HFFc6 (cell line): ENCODE measurements at places on chromosomes 16 and 17. TPM values are rescaled to one million over a fixed set of nuclear protein-coding genes. Genes with fewer than 3 reads are reported as not detected.

TPSAB1 gene
- not detected in 3 replicates for total RNA-seq

SPATA22 gene
- total RNA-seq = not detected in 3 replicates

CCDC40 gene
- total RNA-seq = 1.8 to 4.8 TPM (median 3.4 TPM) in 3 replicates

EVI2A gene
- 1.1 to 1.5 TPM (median 1.3 TPM) in 3 replicates for total RNA-seq

CCL16 gene
- not detected in 2 replicates for total RNA-seq

GRCh38 chr17:4142107-4142900 lies 526 bp downstream of the ZZEF1 start:
- H3K27me3 ChIP-seq = peaks cover 3% of the 10 kb centered on the region
- H3K27ac ChIP-seq = peak overlapping the region; percentile 100
- peaks cover 52% of the 10 kb centered on the region for H3K4me1 ChIP-seq
- H3K4me3 ChIP-seq = peak overlapping the region; percentile 98

- peak; percentile 53 for DNase-seq
- H3K4me1 ChIP-seq = peaks cover 6% of the 10 kb centered on the region; the same call in 1 of the 2 replicates
- H3K4me3 ChIP-seq = peak overlapping the region; percentile 79
- H3K27ac ChIP-seq = peak overlapping the region; percentile 13; the same call in 1 of the 2 replicates
- H3K27me3 ChIP-seq = peaks cover 6% of the 10 kb centered on the region
Measured at GRCh38 chr16:50665128-50665878, 15.8 kb downstream of the SNX20 start.

DNA sequence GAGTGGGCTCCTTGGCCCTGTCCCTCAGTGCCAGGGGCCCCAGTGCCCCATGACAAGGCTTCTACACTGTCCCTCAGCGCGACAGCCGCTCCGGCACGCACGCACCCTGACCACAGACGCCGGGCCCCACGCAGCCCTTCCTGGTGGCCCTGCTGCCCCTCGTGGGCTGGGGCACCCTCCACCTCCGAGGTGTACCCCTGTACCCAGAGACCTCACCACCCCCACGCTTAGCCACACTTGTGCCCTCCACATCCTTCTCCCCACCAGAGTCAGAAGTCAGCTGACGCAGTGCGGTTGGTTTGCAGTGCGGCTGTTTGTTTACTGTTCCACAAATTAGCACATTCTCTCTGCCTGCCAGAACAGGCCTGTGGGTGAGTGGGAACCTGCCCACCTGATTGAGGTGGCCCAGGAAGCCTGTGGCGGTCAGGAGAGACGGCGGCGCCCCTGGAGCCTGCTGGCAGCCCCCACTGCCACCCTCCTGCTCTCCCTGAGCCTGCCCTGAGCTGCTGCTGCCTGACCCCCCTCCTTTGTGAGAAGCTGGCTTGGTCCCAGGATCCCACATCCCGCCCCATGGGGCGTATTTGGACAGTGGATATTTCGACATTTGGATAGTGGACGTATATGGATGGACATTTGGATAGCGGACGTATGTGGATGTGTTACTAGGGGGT lies 38.0 kb upstream of the CDH15 start:
- DNase-seq = no peak
- peaks cover 37% of the 10 kb centered on the region for H3K36me3 ChIP-seq
- H3K27ac ChIP-seq = no peak overlapping the region
- no peaks in the 10 kb centered on the region; the same call in 1 of the 2 replicates for H3K27me3 ChIP-seq

DNA sequence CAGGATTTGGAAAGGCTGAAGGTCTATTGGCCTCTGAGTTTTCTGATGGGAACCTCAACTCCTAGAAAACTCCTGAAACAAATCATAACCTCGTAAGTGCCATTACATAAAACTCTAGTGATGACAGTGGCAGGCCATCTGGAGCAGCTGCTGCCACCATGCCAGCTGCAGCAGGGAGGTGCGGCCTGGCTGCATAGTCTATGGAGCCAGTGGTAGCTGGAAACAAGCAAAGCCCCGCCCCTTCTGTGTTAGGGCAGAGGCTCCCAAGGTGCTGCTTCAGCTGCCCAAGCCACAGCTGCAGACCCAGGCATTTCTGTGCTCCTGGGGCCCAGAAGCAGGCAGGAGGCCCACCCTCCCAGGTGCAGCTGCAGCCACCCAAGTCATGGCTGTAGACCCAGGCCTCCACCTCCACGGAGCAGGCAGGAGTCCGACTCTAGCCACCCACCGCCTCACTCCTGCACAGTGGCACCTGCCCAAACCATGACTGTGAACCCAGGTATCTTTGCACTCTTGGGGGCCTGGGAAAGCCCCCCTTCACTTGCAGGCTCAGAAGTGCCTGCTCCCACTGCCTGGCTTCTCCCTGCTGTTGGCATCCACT lies 254.1 kb upstream of the KCNJ16 start:
- 0 out of 2 replicates have a peak, but pooled peaks cover 5% of the 10 kb centered on the region for H3K36me3 ChIP-seq
- no peak for DNase-seq
- no peak overlapping the region for H3K4me3 ChIP-seq
- peaks cover 27% of the 10 kb centered on the region for H3K4me1 ChIP-seq
